Activated T-helper 1 cell treated with anti-CD3 and anti-CD28 coated beads, Interleukin-2, amount 50 U/mL, for 16 hours (primary cell): ENCODE measurements at places on chromosomes 2 and 18.

DNA sequence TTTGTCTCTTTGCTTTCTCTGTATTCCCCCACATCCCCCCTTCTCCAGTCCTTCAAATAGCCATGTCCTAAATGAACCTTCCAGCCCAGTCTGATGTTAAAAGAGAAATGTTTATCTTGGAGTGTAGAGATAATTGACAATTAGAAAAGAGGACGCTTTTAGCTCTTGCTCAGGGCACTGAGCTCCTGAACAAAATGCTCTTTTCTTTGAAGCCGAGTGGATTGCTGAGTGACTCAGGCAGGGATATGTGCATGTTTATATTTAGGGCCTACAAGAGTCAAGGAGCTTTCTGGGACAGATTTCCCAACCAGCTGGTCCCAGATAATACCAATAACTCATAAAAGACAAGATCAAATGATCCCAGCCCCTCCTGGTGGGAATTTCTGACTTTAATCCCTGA, 88.0 kb upstream of the SETBP1 start:
- no peak for DNase-seq

DNA sequence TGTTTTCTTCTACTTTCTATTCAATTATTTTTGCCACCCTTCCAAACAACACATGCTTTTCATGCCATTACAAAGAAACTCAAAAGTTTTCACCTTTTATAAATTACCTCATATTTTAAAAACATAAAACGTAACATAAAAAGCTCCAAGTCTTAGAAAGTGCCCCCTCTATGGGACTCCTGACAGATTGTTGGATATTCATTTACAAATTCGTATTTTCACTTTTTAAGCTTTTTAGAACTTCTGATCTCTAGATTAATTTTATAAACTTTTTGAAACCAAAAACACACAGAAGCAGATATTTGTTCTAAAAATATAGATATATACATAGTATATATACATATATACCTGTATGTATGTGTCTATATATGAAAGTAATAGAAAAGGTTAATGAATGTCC, 1.5 kb downstream of the COL5A2 start:
- DNase-seq: no peak

DNA sequence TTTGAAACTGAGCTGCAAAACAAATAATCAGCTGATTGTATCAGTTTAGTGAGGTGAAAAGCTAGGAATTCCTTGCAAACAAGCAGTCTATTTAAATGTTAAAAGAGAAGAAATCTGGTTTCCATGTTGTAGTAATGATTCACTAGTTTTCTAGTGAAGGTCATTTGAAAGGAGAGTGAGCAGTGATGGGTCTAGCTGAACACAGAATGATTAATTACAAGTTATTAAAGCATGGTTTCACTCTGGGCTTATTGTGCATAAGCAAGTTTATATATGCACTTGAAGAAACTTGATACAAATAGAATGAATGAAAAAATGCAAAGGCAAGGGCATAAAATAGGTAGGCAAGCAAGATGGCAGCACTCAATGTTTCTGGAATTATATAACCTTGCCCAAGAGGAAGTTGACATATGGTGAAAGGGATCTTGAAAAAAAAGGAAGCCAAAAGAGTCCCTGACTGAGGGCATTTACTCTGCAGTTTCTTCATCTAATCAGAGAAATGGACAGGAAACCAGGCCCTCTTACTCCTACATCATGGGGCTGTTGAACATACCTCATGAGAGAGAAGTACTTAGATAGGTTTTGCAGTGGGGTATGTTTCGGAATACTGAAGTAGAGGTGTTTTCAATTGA, 53.2 kb downstream of the PLCL1 start:
- DNase-seq: no peak

DNA sequence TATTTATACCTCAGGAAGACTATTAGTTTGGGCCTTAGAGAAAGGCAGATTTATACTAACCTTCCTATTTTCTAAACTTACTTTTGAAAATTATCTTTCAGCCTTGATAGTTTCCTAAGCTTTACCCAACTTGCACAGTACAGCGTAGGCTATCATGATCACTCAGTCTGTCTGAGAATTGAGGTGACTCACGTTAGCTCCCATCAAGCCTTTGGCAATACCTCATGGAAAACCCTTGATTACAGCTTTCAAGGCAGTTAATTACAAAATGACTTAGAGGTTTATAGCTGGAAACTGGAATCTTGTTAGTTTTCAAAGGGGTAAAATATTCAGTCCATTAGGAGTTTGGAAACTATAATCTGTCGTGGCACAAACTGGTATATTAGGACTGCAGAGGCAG, 26.4 kb upstream of the ARMC9 start:
- DNase-seq: no peak

- no peak for DNase-seq
Observed at GRCh38 chr2:175690113-175690837, 311.8 kb downstream of the LNPK start.
